Natural killer cell (primary cell): ENCODE measurements at places on chromosomes 11 and 22. TPM values are rescaled to one million over a fixed set of nuclear protein-coding genes. Genes with fewer than 3 reads are reported as not detected.
A peak's percentile ranks its signal among the peaks of the same experiment; 100 is the strongest.

Gene OR2AT4
- not detected for total RNA-seq

DNA sequence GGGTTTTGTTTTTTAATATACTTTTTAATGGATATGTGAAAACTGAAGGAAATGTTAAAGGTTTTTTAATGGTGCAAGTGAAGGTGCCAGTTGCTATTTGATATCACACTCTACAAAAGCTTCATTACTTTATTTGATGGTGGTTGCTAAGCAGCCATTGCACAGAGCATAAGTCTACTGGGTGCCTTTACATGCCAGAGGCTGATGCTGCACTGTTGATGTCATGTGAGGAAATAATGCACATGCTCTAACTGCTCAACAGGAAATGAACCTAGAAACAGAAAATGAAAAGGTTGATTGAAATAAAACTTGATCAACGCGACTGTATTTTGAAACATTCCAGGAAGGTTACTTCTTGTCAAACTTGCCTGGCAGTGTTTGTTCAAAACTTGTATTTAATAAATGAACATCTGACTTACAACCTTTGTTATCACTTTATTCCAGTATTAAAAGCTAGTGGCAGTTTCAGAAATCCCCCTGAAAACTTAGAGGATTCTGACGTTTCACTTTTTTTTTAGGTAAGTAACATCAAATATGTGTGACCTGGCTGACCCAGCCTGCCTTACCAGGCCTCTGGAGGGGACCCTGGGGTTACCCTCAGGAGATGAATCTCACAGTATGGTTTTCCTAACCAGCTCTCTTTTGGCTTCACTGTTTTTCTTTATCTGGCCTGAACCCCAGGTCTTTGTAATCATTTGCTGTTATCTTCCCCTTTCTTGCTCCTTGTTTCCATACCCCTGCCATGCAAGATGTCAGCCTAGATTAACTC, 2.4 kb upstream of the ATP5MG start:
- peaks cover 32% of the 10 kb centered on the region for H3K36me3 ChIP-seq
- peak overlapping the region; percentile 68 for H3K27ac ChIP-seq
- H3K27me3 ChIP-seq: no peaks in the 10 kb centered on the region
- DNase-seq: peak; percentile 92
- no peak overlapping the region for H3K4me3 ChIP-seq

- peaks cover 8% of the 10 kb centered on the region for H3K27me3 ChIP-seq
- H3K36me3 ChIP-seq: no peaks in the 10 kb centered on the region
- DNase-seq: no peak
- no peak overlapping the region for H3K4me3 ChIP-seq
- no peak overlapping the region for H3K27ac ChIP-seq
Measured at GRCh38 chr11:121226415-121227263, 65.9 kb upstream of the SC5D start.

DNA sequence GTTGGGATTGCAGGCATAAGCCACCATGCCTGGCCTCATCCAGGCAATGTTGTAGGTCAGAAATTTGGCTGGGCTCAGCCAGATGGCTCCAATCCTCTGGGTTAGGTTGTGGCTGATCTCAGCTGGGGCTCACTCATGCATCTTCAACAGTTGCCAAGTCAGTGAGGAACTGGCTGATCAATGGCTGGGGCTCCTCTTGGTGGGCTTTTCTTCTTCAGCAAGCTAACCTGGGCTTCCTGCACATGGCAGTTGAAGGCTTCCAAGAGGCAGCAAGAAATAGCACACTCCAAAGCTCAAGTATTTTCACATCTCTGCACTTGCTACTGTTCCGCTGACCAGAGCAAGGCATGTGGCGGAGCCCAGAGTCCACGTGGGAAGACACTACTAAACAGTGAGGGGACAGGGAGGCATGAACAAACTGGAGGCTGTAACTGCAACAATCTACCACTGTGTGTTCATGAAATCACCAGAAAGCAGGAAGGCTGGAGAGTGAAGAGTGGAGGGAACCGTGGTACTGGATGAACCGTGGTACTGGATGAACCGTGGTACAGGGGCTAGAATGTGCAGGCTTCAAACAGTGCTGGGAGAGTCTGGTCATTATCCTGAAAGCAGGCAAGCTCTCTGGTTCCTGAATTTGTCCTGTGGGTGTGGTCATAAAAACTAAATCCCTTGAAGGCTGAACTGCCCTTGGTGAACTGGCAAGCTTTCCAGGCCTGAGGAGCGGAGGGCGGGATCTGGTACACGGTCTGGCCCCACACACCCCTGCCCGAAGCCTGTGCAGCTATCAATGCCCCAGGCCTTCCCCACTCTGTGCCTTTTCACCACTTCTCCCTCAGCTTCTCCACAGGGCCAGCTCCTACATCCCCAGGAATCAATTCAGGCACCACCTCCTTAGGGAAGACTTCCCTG, 20.2 kb downstream of the CHST1 start:
- no peaks in the 10 kb centered on the region for H3K4me1 ChIP-seq
- no peak overlapping the region for H3K4me3 ChIP-seq
- DNase-seq: no peak
- H3K36me3 ChIP-seq: no peaks in the 10 kb centered on the region
- no peak overlapping the region for H3K27ac ChIP-seq
